ENCODE measurements at places on chromosomes 7 and 10.

GRCh38 chr10:75651417-75651816 lies 220.0 kb downstream of the LRMDA start:
- no peak for DNase-seq

DNA sequence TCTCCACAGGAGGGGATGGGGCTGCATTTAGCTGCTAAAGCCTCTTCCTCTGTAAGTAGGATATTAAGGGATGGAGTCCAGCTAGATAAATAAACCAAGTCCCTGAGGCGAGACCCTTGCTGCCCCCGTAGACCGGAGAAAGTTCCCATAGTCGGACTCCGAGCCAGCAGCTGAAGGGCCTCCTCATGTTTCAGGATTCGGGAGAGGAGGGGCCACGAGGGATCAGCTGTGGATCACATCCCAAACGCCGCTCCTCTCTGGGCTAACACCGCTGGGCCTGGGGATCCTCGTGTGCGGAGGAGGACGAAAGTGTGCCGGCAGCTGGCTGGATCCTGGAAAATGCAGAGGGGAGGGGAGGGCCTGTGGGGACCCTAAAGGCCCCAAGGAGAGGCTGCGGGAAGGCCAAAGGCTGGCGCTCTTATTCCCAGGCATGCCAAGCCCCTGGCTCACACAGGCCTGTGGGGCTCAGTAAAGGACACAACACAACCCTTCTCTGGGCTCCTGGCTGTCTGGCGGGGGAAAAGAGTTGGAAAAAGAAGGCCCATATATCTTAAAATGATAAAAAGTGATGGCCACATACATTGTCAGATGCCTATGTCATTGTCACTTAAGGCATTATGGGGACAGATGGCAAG lies 82.5 kb upstream of the TMEM72 start:
- DNase-seq, result no peak

DNA sequence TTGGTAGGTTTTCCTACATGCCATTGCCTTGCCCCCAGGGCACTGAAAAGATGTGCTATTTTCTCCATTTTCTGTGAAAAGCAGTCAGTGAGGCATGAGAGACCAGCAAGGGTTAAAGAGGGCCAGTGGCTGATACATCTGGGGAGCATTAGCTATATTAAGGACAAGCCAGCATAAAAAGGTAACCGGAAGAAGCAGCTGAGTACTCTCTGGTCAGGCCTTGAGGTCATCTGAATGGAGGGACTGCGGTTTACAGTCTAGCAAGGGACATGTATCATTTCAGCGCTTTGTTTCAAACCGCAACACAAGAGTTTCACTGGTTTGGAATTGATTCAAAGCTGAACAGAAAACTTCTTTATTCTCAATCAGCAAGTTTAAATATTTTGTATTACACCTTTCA lies 120.4 kb downstream of the EPDR1 start:
- no peak for DNase-seq

DNA sequence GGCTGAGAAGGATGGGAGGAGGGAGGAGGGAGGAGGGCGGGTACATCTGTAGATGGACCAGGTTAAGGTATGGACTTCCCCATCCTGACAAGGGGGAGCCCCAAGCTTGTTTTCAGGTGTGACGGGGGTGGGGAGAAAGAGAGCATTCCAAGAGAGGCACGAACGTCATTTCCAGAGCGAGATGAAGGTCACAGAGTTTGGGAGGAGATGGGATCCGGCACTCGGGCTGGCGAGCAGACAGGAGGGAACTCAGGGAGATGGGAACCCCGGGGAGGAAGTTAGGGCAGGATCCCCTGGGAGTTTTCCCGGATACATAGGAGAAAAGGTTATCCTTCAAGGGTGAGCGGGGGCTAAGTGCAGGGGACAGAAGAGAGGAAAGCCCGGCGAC lies 118.8 kb downstream of the CUX1 start:
- DNase-seq, result no peak

- no peak for DNase-seq
Observed at GRCh38 chr7:27314111-27314510, 71.5 kb downstream of the EVX1 start.

DNA sequence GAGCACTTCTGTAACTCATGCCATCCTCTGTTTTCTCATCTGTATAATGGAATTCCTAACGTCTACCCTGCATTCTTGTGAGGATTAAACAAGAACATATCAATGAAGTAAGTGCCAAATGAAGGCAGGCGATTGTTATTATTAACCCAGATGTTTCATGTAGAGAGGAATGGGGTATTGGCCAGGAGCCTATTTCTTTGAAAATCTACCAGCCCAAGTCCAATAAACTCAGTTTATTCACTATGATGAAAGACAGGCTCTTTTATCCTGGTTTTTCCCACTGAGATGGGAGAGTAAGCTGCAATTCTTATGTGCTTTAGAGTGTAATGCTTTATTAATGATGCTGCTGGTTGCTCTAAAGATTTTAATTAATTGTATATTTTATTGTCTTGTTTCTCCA lies 9.6 kb downstream of the CTTNBP2 start:
- no peak for DNase-seq

GRCh38 chr10:132589681-132590080 lies 52.1 kb downstream of the INPP5A start:
- DNase-seq, result no peak

DNA sequence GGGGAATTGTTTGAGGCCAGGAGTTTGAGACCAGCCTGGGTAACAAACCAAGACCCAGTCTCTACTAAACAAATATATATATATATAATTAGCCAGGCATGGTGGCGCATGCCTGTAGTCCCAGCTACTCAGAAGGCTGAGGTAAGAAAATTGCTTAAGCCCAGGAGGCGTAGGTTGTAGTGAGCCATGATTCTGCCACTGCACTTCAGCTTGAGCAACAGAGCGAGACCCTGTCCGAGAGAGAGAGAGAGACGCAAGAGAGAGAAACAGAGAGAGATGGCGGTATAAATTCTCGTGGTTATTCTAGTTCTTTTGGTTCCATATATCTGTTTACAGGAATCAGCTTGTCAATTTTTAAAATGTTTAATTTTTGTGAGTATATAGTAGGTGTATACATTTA lies 94.0 kb downstream of the TBXAS1 start:
- DNase-seq, result no peak

DNA sequence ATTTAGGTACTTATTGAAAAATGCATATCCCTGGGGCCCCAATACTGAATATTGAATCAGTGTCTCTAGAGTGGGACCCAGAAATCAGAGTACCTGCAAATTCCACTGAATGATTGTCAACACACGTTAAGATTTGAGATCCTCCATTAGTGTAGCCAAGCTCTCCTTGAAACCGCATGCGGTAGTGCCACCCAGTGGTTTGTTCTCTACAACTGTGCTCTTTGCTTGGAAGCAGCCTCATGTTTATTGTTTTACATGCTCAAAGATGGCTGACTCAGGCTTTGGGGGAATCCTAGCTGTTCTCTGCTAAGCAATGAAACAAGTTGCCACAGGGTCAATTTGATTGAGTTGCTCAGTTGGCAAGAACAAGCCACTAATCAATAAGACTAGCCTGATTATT lies 340.2 kb upstream of the CELF2 start:
- no peak for DNase-seq

DNA sequence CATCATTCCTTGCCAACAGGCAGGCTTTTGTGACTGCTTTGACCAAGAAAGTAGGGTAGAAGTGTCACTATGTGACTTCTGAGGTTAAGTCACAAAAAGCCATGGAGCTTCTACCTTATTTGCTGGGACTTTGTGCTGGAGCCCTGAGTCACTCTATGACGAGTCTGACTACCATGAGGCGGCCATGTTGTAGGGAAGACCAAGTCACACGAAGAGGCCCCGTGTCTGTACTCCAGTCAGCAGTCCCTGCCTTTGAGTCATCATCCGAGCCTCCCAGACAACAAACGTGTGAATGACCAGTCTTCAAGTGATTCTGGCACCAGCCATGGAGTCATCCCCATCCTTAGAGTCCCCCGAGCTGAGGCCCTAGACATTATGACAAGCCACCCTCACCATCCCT lies 3.5 kb upstream of the MYL10 start:
- no peak for DNase-seq

DNA sequence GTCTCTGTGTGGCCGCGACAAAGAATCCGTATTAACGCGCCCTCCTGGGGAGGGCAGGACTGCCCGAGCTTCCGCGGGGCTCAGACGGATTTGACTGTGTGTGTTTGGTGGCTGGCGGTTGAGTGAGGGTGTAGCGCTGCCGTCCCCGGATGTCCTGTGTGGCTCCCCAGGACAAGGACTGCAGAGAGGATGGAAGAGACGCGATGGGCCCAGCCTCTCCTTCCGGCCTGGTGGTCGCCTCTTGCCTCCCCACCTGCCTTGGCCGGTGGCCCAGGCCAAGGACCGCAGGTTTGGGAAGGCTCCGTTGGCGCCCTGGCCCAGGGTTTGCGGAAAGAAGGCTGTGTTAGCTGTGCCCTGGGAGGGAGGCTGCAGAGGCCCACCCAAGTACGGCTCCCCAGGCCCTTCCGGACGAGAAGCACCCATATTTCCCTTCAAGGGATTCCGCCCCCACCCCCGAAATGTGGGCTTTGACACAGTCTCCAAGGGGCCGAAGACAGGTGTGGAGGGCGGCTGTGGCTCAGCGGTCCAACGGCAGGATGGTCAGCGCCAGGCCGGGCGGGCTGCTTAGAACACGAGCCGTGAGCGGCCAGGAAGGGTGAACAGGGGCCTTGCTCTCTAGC lies 2.3 kb downstream of the UNCX start:
- DNase-seq, result no peak

GRCh38 chr10:23088609-23089008 lies 6.8 kb upstream of the MSRB2 start:
- DNase-seq, result no peak

- no peak for DNase-seq
Observed at GRCh38 chr7:36387435-36388231, 2.0 kb upstream of the ANLN start.

DNA sequence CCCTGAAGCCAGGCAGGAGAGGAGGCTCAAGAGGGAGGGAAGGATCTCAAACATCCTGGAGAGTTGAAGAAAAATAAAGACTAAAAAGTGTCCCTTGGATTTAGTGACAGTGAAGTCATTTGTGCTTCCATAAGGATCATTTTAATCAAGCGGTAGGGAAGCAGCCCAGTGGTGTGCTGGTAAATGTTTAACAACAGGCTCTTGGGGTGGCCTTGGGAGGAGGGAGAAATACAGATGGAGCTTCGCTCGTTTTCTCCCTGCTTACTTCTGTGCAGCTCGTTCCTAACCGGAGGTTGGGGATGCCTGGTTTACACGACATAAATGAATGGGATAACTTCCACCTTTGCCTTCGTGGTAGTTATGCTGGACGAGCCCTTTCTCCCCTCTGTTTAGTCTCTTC lies 140.0 kb downstream of the CAMK1D start:
- no peak for DNase-seq

DNA sequence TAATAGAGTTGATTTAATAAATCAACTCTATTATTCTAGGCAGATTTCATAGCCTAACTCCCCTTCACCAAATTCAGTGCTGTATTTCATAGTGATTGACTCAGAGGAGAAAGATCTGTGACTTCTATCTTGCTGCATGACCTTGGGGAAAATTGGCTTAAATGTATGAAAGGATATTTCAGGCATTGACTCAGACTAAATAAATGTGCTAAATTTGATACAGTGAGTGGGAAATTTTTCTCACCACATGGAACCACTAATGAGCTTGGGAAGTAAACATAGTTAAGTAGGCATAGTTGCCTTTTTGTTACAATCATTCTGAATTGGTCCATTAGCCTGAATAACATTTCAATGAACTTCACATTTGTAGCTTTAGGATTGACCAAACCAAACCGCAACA lies 89.0 kb upstream of the PRPS1L1 start:
- DNase-seq, result no peak

DNA sequence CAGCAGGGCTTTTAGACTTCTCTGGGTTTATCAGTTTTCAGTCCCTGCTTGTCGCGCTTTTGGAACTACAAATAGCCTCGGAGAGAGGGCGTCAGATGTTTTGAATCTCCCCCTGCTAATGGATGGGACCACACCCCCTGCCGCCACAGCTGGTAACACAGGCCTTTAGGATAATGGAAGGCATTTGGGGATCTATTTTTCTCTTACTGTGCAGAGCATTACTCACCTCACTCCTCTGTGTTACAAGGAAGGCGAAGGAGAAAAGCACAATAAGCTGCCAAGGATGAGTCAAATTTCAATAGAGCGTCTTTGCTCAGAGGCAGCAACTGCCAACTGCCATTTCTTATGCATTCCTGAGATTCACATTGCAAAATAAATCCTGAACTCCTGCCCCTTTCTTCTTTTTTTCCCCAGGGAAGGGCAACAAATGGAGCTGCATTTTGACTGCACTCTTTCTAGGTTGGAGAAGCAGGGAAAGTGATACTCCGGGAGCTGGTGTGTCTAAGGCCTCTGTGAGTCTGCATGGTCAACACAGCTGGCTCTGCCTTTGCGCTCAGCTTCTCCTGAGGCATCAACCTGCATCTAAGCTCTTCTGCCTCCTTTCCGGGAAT lies 31.5 kb upstream of the SMNDC1 start:
- DNase-seq, result peak; percentile 95

- no peak for DNase-seq
Observed at GRCh38 chr7:84249656-84250055, 55.1 kb upstream of the SEMA3A start.

DNA sequence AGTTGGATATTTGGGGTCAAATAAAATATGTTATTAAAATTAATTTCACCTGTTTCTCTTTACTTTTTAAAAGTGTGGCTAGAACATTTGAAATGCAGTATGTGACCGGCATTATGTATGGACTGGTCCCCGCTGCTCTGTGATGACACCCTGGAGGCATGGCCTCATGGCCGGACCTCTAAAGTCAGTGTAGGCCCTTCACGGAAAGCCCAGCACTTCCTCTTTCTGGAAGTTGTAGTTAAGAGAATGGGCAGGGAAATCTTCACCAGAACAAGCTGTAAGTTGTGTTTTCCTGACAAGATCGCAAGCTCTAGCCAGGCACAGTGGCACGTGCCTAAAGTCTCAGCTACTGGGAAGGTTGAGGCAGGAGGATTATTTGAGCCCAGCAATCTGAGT lies 38.3 kb upstream of the SRGN start:
- DNase-seq, result no peak

DNA sequence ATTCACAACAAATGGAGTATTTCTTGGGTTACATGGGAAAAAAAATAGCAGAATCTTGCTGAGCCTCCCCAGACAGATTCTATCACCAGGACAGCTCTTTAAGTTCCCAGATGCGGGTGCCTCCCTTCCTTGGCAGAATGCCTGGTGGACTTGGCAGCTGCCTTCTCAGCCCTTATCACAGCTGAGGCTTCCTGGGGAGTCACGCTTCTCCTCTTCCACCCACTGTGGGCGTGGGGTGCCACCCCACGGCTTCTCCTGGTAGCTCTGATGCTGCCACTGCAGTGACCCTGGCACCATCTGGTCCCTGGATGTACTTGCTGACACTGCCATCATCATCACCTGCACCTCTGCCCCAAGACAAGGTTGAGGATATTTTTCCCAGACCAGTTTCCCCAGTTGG lies 16.2 kb upstream of the NME8 start:
- DNase-seq, result no peak

- DNase-seq, result no peak
Observed at GRCh38 chr10:101776161-101776817, 375 bp upstream of the FGF8 start.

- DNase-seq, result no peak
Observed at GRCh38 chr10:62916141-62916603, 100.0 kb upstream of the EGR2 start.

GRCh38 chr7:28311670-28312069 lies 100.6 kb upstream of the CREB5 start:
- DNase-seq, result no peak
